ENCODE measurements at places on chromosomes 7 and 10.

DNA sequence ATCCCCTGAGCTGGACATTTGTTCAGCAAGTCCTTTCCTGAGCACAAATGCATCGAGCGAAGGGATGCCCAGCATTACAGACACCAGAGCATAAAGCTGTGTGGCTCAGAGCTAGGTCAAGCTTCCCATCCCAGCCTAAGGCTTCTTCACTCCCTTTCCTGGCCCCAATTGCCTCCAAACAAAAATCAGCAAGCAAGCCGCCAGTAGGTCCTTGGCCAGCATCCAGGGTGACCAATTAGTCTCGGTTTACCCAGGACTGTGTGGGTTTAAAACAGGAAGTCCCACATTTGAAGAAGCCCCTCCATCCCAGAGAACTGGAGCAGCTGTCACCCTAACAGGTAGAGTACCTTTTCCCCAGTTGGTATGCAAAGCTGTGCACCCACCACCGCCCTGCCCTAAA is 51.2 kb downstream of the PRKAG2 start:
- no peak for DNase-seq

- no peak for DNase-seq
Observed at GRCh38 chr7:128092221-128092620, 61.0 kb upstream of the LRRC4 start.

- no peak for DNase-seq
Observed at GRCh38 chr7:117751775-117752174, 121.5 kb downstream of the CTTNBP2 start.

GRCh38 chr10:5199398-5199797 is 2.8 kb downstream of the AKR1C4 start:
- no peak for DNase-seq

DNA sequence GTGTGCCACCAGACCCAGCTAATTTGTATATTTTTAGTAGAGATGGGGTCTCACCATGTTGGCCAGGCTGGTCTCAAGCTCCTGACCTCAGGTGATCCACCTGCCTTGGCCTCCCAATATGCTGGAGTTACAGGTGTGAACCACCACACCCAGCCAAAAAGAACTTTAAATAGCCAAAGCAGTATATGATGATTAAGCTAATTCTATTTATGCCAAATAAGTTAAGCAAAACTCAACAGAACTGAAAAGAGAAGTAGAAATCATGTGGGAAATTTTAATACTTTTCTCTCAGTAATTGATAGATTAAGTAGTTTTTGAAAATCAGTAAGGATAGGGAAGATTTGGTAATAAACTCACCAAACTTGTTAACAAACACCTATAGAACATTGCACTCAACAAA is 24.5 kb upstream of the RHEB start:
- DNase-seq: no peak

GRCh38 chr10:83545901-83546391 is 593.4 kb upstream of the GHITM start:
- no peak for DNase-seq

- DNase-seq: no peak
Observed at GRCh38 chr10:84428711-84429110, 100.3 kb downstream of the CCSER2 start.

- DNase-seq: no peak
Observed at GRCh38 chr7:78345293-78345911, 546.8 kb downstream of the PHTF2 start.

DNA sequence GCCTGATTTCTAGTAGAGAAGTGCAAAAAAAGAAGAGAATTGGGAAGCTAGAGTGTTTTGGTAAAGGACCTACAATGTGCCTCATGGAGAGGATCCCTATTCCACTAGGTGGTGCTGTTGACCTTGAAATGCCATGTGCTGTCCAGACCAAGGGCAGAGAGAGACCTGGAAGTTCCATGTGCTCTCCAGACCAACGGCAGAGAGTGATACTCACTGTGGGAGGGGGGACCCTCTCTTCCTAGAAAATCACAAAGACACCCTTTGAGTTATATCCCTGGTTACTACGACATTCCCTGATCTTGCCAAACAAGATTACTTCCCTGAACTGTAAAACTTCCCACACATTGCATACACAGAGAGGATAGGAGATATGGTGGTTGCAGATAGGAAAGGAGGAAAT is 212.7 kb upstream of the ZNF804B start:
- no peak for DNase-seq

DNA sequence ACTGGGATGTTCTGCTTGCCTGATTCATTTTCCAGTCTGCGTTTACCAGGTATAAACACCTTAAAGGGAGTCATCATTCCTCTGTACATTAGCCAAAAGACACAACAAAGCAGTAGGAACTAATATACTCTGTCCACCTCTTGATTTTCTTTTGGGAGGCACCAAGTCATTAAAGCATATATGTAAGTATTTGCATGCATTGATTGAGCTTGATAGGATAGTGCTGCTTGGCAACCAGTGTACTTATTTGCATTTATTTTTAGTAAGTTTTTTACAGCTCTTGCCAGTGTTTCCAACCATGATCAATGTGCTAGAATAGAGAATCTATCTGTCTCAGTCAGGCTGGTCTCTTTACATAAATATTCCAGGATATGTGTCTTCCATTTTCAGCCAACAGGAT is 353.3 kb upstream of the SEMA3C start:
- no peak for DNase-seq
